DMS 273 treated with DMSO at 0.1 percent for 48 hours (cell line): ENCODE measurements at places on chromosomes 7 and 10.
A peak's percentile ranks its signal among the peaks of the same experiment; 100 is the strongest.

DNA sequence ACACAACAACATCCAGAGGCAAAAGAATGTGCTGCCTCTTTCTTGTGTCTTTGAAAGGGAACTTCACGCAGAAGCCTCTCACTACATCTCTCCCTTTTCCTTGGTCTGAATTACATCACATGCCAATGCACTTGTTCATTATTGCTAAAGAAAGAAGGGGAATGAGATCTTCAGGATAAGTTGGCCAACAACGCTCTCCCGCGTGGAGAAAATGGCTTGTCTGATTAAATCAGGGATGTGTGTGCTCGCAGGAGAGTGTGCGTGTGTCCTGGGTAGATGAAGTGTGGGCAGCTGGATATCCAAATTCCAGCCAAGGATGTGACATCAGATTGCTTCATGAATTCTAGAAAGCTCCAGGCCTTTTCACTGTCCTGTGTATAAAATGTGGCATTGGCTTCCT is 541.6 kb upstream of the FZD8 start:
- DNase-seq: no peak

- DNase-seq: no peak
Observed at GRCh38 chr7:124033095-124033806, 384 bp upstream of the TMEM229A start.

DNA sequence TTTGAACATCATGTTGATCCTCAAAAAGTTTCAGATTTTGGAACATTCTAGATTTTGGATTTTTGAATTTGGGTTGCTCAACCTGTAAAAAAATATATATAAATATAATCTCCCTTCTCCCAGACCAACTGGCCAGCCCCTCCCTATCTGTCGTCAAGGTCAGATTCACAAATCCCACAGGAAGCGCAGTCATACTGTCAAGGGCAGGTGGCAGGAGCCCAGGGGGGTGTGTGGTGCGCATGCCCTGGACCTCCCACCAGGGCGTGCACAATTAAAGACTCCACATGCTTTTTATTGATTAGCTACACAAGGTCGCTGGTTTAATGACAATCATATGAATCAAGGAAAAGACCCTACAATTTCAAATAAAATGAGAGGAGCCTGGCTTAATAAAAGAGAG is 77.0 kb upstream of the EEPD1 start:
- DNase-seq: no peak

- DNase-seq: no peak
Observed at GRCh38 chr10:104127411-104127810, 5.4 kb downstream of the SFR1 start.

- DNase-seq: no peak
Observed at GRCh38 chr7:134855442-134855841, 76.0 kb downstream of the CALD1 start.

GRCh38 chr7:128010391-128011127 is 20.7 kb downstream of the LRRC4 start:
- DNase-seq: no peak

DNA sequence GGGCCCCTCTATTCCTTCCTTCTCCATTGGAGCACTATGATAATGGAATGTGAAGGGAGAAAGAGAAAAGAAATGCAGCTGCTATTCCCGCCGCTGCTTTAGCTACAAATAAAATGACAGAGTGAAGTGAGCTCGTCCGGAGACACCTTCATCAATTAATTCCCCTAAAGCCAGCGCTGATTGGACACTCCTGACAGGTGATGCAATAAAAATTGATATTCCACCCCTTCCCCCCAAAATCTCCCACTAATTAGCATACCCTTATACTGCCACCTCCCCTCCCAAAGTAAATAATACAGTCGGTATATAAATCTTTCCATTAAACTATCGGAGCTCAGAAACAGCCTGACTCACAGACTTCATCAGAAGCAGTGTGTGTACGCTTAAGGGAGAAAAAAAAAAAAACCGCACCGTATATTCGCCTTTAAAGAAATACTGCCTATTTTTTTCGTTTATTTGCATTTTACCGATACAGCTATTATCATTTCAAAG is 7.3 kb downstream of the SKIDA1 start:
- DNase-seq: no peak

- DNase-seq: no peak
Observed at GRCh38 chr7:2358968-2359527, 4.4 kb downstream of the EIF3B start.

DNA sequence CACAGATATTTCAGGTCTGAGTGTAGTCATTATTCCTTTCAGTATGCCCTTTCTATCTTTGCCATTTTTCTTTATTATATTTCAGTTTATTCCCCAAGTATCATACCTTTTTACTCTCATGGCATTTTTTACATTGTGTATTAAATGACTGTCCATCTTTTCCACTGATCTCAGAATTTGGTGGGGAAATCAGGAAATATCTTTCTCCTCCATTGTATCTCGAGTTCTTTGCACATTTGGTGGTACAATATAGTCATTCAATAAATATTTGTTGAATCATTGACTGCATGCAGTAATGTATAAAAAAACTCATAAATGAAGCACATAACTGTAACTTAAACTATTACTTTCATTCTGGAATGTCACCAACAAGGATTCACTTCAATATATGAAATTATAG is 354.7 kb downstream of the HGF start:
- DNase-seq: no peak

- no peak for DNase-seq
Observed at GRCh38 chr7:51046103-51046466, 263.4 kb upstream of the GRB10 start.

GRCh38 chr7:6157685-6158423 is 114.6 kb downstream of the CYTH3 start:
- no peak for DNase-seq

DNA sequence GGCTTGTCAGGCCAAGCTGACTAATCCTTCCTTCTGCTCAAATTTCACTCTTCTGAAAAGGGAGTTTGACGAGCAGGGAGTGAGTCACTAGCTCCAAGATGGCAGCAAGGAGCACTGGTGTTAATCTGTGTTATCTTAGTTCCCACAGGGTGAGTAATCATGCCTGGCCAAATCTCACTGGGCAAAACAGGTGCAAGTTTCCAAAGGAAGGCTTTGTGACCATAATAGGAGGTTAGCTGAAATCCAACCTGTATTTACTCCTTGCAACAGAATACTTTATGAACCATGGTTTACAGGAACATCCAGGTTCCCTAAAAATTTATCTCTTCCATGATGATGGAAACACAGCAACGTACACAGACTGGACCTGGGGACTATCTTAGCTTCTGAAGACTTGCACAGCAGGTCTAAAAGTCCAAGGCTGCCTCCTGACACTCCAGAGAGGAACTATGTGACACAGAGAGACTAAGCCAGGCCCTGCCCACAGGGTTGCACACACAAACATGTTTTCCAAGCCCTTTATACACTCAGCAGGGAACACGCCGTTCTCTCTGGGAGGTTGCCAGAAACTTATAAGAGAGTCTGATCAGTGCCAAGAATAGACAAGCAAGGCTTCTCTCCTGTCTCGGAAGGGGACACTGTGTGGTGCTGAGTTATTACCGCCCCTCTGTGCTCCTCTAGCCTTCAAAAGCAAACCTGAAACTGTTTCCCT is 46.3 kb downstream of the PDK4 start:
- peak; percentile 67 for DNase-seq

- DNase-seq: no peak
Observed at GRCh38 chr7:11714205-11714604, 117.8 kb downstream of the THSD7A start.

- DNase-seq: no peak
Observed at GRCh38 chr10:51564896-51565510, 134.4 kb downstream of the CSTF2T start.

GRCh38 chr7:31850601-31851000 is 163.6 kb downstream of the PPP1R17 start:
- no peak for DNase-seq

DNA sequence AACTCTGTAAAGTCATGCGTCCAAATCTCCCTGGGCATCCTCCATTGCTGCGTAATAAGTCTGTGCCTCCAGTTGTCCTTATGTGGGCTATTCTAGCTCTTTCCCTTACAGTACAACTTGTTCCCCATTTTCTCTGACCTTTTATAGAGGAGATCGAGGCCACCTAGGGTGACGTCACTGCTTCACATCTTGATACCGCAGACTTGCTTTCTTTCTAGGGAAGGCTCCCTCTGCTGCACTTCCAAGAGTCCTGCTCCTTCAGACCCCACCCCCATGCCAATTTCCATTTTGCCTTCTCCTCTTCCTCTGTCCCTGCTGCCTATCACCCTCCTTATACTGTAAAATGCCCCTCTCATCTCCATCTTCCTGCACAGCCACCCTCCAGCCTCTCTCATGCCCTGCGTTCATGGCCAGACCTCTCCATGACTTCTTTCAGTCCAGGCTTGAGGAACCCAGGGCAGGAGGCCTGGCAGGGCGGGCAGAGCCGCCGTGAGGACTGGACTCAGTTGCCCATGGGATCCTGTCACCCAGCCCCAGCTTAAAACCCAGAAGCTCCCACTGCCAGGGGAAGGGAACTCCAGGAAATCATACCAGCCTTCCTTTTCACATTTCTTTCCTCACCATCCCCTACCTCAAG is 57.5 kb downstream of the CAMK1D start:
- no peak for DNase-seq

GRCh38 chr7:96720843-96721242 is 11.2 kb upstream of the SEM1 start:
- no peak for DNase-seq

DNA sequence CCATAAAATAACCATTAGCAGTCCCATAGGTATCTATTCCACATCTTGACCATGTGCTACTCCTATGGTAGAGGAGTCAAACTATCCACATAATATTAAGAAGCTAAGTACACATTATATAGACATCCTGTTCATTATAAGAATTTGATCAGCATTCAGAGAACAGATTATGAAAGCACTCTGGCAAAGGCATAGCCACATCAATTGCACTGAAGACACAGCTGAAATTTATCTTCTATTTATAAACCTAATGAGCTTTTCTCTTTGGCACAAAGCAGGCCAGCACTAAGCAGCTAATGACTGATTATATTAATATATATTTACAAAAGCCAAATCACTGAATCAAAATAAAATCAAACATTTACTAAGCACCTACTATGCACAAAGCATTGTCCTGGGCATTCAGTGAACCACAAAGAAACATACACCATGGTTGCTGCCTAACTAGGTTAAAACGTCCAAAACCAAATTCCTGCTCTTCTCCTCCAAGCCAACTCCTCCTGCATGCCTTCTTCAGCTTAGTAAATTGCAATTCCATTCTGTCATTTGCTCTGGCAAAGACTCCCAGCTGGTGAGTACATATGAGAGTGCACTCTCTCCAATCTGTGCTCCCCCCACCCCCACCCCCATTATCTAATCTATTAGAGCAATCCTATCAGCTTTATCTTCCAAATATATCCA is 122.6 kb upstream of the ASAH2 start:
- no peak for DNase-seq

DNA sequence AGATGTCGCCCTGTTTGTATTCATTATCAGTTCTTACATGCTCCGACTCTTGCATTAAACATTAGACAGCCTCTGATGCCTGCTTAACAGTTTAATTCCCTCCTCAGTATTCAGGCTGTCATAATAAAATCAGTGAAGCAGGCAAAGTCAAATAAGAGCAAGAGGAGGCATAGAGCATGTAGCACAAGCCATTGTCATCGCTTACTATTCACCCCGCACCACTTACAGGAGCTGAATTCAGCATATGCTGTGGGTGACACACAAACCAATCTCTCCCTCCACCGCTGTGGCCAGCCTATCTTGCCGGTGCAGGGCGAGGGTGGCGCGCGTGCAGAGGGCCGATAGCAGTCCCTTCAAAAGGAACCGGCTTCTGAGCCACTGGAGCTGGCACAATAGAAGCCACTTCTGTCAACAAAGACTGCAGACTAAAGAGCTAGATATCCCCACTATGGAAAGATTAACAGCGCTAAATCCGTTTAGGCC is 433.2 kb upstream of the MGMT start:
- DNase-seq: no peak

- no peak for DNase-seq
Observed at GRCh38 chr7:73971704-73972341, 56.1 kb upstream of the ELN start.

DNA sequence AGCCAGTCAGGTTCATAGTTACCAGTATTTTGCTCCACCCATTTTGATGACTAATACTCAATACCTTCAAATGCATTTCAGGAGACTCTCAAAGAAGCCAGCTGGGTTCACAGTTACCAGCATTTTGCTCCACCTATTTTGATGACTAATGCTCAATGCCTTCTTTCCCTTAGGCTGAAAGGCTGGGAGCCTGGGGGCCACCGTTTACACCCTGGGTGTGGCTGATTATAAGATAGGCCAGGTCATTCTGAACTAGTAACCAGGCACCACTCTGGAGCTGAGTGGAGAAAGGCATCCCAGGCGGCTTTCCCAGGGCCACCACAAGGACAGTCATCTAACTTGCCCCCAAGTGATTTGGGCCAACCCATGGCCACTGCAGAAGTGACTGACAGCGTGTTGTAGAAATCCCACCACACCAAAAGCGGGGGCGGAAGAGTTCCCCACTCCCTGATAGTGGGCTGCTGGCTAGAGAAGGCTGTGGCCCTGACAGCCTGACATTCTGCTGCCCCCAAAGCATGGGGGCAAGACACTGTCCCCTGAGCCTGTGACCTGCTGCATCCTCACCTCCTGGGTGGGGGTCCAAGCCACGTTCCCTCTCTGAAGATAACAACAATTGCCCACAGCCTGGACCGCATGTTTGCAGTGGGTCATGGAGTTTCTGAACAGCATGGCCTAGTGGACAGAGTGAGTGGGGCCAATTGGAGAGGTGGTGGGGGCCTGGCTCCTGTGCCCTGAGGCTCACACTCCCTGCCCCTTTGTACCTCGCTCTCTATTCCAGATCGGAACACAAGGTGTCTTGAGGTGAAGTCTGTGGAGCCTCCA is 23.0 kb upstream of the ZNF488 start:
- no peak for DNase-seq

DNA sequence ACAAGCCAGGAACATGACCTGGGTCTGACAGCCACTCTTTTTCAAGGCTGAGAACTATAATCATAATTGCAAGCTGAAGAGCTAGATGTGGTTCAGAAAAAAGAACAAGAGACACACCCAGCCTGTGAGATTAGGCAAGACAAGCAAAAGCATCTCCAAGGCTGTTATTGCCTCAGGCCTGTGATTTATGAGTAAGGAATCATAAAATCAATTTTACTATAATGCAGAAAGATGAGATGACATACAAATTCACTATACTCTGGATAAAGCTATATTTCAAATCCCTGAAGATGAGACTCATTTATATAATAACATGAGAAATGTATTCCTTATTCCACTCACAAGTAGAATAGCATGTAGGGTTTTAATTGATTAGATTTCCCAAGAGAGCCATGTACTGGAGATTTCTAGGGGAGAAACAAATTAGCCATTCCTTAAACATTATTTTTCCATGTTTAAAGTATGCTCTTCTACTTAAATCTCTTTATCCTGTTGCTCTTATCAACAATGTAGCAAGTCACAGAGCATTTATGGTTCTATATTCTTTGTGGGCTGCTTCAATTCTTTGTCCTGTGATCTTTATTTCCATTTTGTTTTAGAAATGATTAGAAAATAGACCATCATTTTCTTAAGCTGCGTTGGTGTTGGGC is 47.4 kb downstream of the FHIP2A start:
- DNase-seq: no peak

- no peak for DNase-seq
Observed at GRCh38 chr10:84846658-84847316, 518.4 kb downstream of the CCSER2 start.

GRCh38 chr7:26680587-26680986 is 183.8 kb downstream of the SKAP2 start:
- no peak for DNase-seq

GRCh38 chr10:100969187-100970075 is at the start of gene SEMA4G:
Gene SEMA4G (plus strand): TSS chr10:100969504. CDS start chr10:100972913, 3,409 bp downstream.
- DNase-seq: no peak
